Stimulated activated CD8-positive, alpha-beta memory T cell treated with anti-CD3 and anti-CD28 coated beads, Interleukin-15, amount 100 ng/mL, for 4 hours (primary cell): ENCODE measurements at places on chromosomes 16 and 17.
A peak's percentile ranks its signal among the peaks of the same experiment; 100 is the strongest.

DNA sequence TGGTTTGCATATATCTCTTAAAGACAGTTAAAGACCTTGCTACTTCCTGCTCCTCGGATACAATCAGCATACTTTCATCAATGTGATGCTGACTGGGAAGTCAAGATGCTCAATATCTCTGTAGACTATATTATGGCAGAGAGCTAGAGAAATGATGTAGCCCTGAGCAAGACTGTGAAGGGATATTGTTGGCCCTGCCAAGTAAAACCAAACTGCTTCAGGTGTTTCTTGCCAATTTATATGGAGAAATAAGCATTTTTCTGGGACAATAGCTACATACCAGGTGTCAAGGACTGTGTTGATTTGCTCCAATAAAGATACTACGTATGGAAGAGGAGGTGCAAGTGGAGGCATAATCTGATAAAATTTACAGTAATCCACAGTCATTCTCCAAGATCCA is 4.7 kb upstream of the EFCAB5 start:
- DNase-seq = no peak

- DNase-seq = no peak
These were observed 64.8 kb upstream of the C17orf78 start for GRCh38 chr17:37310940-37311339.

- DNase-seq = no peak
These were observed 1.2 kb downstream of the DUSP14 start for GRCh38 chr17:37490638-37491614.

DNA sequence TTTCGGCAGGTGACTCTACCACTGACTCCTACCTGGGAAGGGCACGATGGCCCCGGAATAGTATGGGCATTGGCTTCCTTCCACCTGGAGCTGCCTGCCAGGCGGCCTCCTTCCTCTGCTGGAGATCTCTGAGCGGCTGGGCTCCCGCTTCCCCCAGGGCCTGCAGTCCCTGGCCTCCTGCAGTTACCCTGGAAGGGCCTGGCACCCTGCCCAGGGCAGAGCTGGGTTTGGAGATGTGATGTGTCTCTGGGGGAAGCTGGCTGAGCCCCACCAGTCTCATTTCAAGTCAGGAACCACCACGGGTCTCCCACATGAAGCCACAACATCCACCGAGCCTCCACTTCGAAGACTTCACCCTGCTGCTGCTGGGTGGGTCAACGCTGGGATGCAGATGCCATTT is 97.9 kb downstream of the IRF8 start:
- no peak for DNase-seq

DNA sequence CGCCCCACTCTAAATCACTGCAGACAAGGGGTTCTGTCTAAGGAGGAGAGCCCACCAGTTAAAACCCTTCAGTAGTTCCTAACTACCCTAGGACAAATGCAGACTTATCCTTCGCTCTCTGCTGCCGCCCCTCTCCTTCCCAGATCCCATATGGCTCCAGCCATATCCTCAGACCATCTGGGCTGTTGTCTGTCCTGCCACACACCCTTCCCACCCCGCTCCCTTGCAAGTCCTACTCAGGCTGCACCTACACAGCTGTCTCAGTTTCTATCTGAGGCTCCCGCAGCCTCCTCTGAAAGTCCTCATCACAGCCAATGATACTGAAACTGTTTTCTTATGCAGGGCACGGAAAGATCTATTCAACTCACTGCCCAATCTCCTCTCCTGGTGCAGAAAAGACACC is 720 bp upstream of the BCKDK start:
- no peak for DNase-seq

DNA sequence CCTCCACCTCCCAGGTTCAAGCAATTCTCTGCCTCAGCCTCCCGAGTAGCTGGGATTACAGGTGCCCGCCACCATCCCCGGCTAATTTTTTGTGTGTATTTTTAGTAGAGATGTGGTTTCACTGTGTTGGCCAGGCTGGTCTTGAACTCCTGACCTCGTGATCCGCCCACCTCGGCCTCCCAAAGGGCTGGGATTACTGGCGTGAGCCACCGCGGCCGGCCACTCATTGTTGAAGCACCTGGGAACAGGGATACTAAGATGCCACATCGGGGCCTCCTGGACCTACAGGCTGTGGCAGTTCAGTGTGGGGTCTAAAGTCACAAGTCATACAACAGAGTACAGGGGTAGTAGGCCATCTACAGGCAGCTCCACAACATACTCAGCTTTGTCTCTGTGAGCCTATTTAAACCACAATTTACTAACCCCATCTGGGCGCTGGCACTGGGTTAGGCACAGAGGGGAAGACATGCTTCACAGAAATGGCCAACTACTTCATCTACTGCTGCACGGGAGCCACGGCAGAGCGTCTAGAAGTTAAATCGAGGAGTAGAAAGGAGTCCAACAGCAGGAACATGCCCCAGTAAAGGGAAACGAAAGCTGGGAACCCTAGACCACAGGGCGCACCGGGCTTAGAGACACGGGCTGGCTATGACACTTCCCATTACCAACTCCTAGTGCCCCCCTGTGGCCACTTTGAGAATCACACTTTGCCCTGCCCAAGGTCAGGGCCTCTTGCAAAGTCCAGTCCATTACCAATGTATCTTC is 4.3 kb downstream of the VAMP2 start:
- DNase-seq = peak; percentile 78

GRCh38 chr17:75094871-75095399 is 7.2 kb downstream of the SLC16A5 start:
- DNase-seq = no peak

GRCh38 chr17:4602041-4602440 is 17.7 kb downstream of the SMTNL2 start:
- DNase-seq = no peak

DNA sequence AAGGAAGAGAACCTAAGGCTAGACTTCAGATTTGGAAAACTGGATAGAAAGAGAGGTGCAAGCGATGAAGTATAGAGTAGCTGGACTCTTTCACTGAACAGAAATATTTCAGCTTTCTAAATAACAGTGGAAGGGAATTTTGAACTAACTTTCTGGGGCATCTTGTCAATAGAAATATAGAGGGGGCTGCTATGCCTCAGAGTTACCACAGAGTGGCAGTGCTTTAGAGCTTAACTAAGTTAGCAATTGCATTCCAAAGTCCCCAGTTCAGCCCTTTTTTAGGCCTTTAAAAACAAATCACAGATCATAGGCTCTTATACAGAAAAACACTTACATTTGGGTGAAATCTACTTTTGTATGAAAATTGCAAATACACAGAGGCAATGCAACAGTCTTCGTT is 154.2 kb upstream of the CDH8 start:
- no peak for DNase-seq

- no peak for DNase-seq
These were observed 3.9 kb upstream of the HEXIM1 start for GRCh38 chr17:45144199-45145034.

DNA sequence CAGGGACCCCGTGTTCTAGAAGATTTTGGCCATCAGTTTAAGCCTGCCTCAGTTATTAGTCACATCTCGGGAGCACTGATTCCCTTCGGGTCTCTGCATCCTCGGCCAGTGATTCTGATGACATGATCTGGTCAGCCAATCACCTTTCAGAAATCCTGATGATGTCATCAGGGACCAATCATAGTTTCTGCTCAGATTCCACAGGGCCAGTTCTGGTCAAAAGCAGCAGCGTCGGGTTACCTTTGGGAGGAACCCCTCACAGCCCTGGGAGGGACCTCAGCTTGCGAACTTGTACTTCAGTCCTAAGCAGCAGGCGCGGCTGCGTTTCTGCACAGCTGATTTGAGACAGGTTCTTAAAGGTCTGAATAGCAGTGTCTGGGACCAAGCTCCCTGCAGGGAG is 13.9 kb downstream of the KDM8 start:
- no peak for DNase-seq

DNA sequence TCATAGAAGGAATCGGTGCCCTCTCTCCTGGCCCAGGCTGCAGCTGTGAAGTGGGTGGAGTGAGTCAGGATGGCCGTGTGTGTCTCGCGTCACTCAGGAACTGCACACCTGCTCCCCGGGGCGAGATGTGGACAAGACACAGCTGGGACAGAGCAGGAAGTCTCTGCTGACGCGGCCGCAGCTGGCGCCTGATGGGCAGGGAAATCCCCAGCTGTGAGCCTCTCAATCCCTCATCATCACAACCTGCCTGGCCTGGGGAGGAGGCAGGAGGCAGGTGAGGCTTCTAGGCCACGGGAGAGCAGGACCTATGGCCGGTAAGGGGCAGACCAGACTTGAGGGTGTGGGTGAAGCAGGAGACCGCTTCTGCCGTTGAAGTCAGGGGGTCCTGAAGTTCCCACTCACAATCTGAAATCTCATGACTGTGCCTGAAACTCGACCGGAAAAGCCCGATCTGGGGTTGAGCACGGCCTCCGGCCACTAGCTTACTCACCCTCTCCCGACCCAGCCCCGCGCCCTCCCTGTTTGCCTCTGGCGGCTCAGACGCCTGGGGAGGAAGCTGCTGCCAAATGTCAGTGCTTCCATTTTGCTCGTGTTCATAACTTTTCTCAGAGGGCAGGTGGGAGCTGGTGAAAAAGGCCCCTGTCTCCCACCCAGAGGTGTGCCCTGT is 1.1 kb upstream of the TRPV3 start:
- peak; percentile 9 for DNase-seq

DNA sequence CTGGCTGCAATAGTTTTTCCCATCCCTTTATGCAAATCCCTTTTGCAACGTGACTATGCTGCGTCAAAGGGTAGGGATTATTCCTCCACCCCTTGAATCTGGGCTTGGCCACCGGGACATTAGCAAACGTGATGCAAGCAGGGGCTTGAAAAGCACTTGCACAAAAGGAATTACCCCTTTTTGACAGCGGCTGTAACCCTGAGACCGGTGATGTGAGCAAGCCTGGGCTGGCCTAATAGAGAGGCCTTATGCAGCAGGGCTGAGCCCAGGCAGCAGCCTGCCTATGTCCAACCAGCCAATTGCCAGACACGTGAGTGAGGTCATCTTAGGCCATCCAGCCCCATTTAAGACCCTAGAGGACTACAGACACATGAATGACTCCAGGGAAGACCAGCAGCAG is 30.4 kb upstream of the PAFAH1B1 start:
- no peak for DNase-seq

GRCh38 chr17:36481829-36482228 is 4.7 kb upstream of the ZNHIT3 start:
- no peak for DNase-seq

GRCh38 chr17:29663155-29663554 is 40.4 kb upstream of the CORO6 start:
- no peak for DNase-seq

GRCh38 chr16:89613231-89613953 is at the start of gene DPEP1:
Gene DPEP1, plus strand, starts transcription at chr16:89613642. Its CDS starts 16,769 bp downstream, at chr16:89630411.
- DNase-seq = no peak

DNA sequence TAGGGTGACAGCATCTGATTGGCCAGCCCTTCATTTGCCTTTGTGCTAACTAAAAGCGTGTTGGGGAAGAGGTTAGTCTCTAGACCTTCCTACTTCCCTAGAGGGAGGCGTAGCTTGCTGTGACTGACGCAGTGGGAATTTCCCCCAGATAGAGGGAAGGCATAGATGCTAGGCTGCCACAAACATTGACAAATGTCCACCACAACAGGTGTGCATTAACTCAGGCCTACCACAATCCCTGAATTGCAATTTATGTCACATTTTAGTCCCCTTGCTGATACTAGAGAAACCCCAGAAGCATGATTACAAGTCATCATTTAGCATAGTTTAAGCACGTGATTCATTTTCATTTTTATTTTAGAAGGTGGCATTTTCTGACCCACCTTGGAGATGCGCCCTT is 76.3 kb upstream of the WSB1 start:
- DNase-seq = no peak

DNA sequence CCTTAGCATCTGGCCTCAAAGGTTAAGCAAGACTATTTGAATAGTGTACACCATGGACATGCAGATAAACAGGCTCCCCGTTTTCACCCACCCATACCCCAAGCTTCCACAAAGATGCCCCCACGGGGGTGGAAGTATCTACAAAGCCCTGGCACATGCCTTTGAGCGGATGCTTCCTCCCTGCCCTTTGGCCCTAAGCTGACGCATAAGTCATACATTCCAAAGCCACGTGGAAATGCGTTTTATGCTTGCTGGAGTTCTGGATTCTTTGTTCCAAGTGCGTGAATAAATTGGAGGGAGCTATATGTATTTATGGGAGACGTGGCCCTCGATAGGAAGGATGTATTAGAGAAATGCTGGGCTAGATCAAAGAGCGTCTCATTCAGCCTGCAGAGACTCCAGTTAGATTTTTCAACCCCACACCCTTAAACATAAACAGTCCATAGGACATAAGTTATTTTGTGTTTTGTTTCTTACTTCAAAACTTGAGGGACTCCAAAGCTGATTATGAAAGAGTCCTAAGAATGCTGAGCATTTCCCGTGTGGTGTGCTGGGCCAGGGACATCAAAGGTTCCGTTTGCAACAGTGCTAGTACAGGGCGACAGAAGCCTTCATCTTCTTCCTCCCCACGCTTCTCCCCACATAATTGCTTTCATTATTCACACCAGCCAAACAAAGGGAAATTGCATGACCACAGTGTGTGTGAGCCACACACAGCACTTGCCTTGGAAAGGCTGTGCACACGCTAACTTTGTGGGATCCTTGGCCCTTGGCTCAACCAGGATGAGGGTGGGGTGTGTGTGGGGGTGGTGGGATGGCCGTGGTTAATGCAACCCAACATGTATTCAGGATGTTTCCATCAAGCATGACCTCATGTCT is 73.6 kb downstream of the WIPI1 start:
- DNase-seq = no peak

GRCh38 chr17:44916781-44917241 is 1.5 kb upstream of the GFAP start:
- DNase-seq = no peak

DNA sequence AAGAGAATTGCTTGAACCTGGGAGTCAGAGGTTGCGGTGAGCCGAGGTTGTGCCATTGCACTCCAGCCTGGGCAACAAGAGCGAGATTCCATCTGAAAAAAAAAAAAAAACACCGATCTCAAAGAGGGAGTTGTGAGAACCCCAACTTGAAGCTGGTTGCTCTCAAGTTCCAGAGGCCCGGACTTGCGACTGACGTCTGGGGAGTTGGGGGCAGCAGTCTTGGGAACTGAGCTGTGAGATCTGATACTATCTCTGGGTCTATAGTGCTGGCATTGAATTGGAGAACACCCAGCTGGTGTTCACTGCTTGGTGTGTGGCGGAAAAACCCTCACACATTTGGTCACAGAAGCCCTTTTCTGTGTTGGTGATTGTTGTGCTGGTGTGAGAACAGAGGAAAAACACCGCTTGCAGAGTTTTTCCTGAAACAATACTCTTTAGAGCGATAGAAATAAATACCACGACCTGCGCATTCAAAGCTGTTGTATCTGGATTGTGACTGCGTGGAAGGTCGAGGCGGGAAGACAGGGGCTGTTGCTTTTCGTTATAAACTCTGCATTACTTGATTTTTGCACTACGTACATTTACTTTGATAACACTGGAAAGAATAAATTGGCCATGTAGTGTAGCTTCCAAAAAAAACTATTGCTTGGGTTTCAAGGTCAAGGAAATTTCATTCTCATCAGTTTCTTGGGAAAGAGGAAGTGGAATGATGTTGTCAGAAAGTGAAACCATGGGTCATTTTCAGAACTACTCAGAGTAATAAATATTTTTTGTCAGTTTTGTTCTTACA is 8.8 kb downstream of the SCIMP start:
- DNase-seq = no peak

- no peak for DNase-seq
These were observed 113.3 kb downstream of the IRF8 start for GRCh38 chr16:86012221-86012620.
